ENCODE measurements at places on chromosomes 13 and 19.
A peak's percentile ranks its signal among the peaks of the same experiment; 100 is the strongest.

DNA sequence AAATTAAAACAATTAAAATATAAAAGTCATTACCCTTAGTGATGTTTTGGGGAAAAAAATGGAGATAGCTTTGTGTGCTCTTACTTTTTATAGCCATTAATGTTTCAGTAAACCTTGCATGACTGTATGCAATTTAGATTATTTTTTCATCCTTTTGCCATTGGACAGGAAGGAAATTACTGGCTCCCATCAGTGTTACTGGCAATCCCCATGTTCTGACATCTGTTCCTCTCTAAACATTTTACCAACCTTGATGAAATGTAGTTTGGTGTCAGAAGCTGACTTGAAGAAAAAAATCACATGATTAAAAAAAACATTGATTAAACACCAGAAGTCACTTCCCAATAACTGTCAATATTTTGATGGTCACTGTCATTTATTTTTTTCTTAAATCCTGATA lies 52.3 kb upstream of the ZNF536 start:
- DNase-seq, result no peak

GRCh38 chr13:95553581-95554385 lies 1.3 kb downstream of the CLDN10 start:
- no peak for DNase-seq

GRCh38 chr19:46295401-46296201 lies 1.2 kb upstream of the HIF3A start:
- no peak for DNase-seq

GRCh38 chr13:67520886-67521285 lies 290.8 kb upstream of the PCDH9 start:
- no peak for DNase-seq

GRCh38 chr19:35879068-35879467 lies 10.7 kb downstream of the APLP1 start:
- DNase-seq, result no peak

DNA sequence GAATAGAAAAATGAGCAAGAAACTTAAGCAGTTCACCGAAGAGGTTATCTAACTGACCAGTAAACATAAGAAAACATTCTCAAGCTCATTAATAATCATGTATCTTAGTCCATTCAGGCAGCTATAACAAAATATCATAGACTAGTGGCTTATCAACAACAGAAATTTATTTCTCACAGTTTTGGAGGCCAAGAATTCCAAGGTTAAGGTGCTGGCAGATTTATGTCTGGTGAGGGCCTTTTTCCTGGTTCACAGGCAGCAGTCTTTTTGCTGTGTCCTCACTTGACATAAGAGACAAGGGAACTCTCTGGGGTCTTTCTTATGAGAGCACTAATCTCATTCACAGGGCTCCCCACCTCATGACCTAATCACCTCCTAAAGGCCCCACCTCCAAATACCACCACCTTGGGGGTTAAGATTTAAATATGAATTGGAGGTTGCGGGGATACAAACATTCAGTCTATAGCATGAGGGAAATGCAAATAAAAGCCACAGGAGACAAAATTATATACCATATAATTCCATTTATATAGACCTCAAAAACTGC lies 123.6 kb downstream of the ZAR1L start:
- no peak for DNase-seq

DNA sequence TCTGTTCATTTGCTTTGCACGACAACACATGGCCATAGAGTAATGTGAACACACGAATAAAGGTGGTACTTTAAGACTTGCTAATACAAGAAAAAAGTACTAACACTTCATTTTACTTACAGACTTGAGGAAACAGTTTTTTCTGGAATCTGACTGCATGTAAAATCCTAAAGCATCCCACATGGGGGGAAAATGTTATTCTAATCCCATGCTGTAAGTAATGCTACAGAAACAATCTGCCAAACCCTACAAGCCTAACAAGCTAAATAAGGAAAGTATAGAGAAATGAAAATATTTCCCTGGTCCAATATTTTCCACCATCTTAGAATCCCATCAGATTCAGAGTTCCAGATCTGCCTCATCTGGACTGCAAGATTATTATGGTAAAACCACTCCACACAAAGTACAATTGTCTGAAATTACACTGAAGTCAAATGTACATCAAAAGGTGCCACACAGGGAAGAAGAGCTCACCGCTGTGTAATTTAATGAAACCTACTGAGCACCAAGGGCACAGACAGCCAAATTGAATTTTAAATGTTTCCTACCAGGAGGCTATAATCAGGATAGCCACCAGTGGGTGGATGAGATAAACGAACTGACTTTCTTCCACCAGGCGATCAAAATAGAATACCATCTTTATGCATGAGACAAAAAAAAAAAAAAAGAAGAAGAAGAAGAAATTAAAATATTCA lies 22.0 kb downstream of the LHFPL6 start:
- no peak for DNase-seq

GRCh38 chr19:7251494-7251893 lies 42.7 kb downstream of the INSR start:
- DNase-seq, result no peak

GRCh38 chr13:26529441-26529840 lies 28.0 kb upstream of the WASF3 start:
- peak; percentile 49 for DNase-seq

DNA sequence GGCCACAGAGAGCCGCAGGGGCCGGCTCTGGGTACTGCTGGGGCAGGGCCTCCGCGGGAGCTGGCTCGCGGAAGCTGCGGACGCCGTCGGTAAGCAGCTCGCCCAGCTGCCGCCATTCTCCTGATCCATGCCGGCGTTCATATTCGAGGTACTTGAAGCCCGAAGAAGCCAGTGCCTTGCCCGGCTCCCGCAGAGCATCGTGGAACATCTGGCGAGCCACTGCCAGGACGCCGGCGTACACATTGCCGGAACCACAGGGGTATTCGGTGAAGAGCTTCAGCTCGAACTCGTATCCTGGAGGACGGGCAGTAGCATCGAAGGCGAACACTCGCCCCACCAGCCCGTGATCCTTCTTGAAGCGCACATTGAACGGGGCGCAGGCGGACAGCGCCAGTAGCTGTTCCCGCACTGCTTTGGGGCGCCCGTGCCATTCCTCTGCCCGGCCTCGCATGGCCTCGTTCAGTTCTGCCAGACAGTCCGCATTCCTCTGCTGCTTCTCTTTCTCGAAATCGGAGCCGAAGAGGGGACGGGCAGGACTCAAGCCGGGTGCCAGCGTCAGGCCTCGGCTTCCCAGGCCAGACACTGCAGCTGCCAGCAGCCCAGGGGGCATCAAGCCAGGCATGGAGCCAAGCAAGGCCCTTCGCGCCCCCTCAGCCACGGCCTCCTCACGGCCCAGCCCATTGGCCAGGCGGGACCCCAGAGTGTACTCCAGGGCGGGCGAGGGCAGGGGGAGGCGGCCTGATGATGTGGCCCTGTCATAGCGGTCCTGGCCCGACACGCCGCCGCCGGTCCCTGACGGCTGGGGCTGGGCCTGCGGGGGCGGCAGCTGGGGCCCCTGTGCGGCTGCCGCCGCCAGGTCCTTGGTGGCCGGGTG lies 1.0 kb downstream of the IRF2BP1 start:
- DNase-seq, result no peak

DNA sequence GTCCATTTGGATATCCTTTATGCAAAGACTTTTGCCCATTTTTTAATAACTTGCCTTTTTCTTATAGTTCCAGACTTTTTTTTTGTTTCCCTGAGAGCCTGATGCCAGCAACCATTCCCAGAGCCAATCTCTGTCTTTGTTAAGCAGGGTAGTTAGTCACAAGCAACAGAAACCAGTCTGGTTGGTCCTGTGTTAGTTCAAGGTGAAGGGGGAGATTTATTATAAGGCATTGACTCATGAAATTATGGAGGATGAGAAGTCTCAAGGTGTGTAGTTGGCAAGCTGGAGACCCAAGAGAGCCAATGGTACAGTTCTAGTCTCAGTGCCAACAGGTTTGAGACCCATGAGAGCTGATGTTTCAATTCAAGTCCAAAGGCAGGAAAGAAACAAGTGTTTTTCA lies 33.0 kb downstream of the GPR12 start:
- DNase-seq, result no peak

DNA sequence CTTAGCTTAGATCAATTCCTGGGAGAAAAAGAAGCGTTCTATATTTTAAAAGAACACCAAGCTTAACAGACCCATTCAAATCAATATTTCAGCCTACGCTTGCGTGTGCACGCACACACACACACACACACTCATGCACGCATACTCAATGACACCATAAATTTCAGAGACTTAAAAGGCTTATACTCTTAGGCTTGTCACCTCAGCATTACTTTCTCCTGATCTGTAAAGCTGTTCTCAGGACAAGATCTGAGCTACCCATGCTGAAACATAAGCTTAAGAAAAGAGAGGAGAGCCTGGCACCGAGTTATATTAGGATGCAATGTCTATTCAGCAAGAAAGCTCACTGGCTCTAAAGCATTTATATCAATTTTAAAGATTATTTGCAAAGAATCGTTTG lies 368.5 kb downstream of the FGF14 start:
- DNase-seq, result no peak

DNA sequence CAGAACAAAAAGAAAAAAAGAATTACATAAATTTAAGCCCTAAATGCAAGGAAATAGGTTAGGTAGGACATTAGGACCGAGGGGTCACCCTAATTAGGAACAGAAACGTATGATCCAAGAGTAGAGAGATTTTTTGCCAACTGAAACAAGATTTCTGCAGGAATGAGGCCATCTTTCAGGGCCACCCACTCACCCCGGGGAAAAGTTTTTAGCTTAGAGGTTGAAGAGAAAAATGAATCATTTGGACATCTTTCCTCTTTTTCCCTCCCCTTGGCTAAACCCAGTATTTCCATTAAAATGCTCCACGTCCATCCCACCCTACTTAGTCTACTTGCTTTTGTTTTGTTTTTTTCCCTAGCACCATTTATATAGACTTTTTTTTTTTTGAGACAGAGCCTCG lies 10.6 kb upstream of the PNMA8A start:
- DNase-seq, result no peak

- no peak for DNase-seq
Observed at GRCh38 chr19:45518469-45518826, 11.2 kb downstream of the VASP start.

- DNase-seq, result no peak
Observed at GRCh38 chr13:50213526-50213925, 198.3 kb downstream of the KCNRG start.

DNA sequence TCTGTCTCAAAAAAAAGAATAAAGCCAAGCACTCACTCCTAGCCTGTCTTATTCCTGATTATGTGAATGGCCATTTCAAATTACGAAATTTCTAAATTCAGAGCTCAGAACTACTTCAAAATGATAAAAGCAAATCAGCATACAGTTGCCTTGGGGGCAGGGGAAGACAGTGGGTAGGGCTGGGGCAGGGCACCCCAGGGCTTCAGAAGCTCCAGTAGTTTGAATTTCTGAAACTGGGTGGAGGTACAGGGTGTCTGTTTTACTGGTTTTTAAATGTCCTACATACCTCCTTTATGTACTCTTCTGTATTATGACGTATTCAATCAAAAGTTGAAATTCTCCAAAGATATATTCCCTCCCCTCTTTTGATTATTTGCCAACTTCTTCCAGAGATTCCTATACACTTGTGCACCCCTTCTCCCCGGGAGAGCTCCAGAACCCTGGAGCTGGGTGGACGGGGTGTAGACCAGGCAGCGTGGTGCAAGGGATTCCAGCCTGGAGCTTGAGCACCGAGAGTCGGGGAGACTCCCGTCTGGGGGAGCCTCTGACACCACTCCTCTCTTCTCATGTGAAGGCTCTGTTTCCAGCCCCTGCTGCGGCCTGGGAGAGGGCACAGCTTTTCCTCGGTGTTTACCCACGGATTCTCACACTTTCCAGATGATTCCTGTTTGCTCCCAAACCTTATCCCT lies 84.7 kb upstream of the GPR183 start:
- DNase-seq, result no peak

- no peak for DNase-seq
Observed at GRCh38 chr19:33705090-33705847, 83.5 kb downstream of the CHST8 start.

DNA sequence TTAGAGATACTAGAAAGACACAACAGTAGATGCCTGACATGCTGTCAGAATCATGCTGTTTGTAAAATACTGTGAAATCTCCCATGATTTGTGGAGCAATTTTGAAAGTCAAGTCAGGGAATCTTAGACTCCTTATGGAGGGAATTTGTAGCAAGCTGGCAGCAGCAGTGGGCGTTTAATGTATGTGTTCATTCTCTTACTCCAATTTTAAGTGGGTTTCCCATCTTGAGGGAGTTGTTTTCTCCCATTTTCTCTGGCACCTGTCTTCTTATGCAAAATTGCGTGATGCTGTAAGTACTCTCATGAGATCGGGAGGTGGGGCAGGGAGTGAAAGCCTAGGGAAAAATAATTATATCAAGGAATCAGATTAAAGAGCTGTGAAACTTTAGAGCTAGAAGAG lies 16.0 kb upstream of the GTF2F2 start:
- DNase-seq, result no peak

- DNase-seq, result no peak
Observed at GRCh38 chr19:12783291-12783848, 7.9 kb upstream of the JUNB start.

GRCh38 chr13:84443463-84443862 lies 561.2 kb upstream of the SLITRK1 start:
- DNase-seq, result no peak

GRCh38 chr13:105345730-105346129 lies 1189.7 kb downstream of the EFNB2 start:
- DNase-seq, result no peak
